ENCODE measurements at places on chromosomes 6 and 20.

DNA sequence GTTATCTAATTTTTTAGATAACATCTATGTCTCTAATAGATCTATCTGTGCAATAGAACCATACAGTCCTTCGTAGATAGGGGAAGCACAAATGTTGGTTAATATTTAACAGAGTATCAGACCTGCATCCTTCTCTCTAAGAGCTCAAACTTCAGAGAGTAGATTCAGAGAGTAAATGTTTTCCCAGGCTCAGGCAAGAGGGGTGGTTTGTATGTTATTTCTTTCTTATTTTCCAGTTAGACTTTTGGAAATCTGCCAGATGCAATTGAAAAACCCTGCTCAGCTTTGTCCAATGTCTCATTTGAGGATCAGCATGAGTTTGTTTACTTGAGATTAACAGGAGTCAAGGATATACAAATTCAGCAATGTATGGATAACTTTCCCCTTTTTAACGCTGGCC is 361.9 kb downstream of the BCKDHB start:
- H3K27me3 ChIP-seq = no peaks in the 10 kb centered on the region
- no peaks in the 10 kb centered on the region for H3K4me1 ChIP-seq
- no peak for DNase-seq
- no peak overlapping the region for H3K27ac ChIP-seq
- no peak overlapping the region for H3K4me3 ChIP-seq

DNA sequence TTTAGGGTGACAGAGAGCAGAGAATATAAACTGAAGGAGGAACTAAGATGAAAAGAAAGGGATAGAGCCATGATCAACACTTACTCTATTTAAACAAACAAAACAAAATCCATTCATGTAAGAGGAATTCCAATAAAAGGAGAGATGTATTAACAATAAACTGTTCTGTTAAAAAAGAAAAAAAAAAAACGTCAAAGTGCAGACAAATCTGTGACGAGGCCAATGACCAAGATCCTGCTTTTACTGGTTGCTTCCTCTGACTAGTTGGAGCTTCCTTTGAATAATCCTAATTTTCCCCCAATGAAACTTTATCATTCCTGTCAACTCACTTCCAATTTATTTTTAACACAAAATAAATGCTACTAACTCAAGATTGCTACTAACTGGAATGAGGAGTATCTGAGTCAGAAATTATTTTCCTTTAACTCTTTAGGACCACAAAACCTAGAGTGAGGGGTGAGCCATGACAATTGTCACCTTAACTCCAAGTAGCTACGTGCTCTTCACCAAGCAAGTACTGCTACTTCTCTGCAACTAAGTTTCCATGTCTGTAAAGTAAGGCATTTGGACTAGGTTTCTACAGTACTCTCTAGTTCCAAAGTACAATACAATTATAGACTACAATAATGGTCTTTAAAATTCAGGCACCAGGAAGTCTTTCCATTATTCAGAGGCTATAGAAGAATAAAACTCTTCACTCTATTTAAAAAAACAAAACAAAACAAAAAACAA is 152.0 kb downstream of the PTPRK start:
- no peaks in the 10 kb centered on the region for H3K36me3 ChIP-seq
- no peak for DNase-seq
- no peak overlapping the region for H3K27ac ChIP-seq
- H3K4me3 ChIP-seq = no peak overlapping the region
- peaks cover 2% of the 10 kb centered on the region for H3K4me1 ChIP-seq
- no peaks in the 10 kb centered on the region for H3K27me3 ChIP-seq

- DNase-seq = no peak
- no peak overlapping the region for H3K4me3 ChIP-seq
- H3K27me3 ChIP-seq = peaks cover 7% of the 10 kb centered on the region
- no peak overlapping the region for H3K27ac ChIP-seq
- H3K36me3 ChIP-seq = no peaks in the 10 kb centered on the region
- H3K4me1 ChIP-seq = no peaks in the 10 kb centered on the region
These were observed 326.7 kb upstream of the JARID2 start for GRCh38 chr6:14919038-14919670.

DNA sequence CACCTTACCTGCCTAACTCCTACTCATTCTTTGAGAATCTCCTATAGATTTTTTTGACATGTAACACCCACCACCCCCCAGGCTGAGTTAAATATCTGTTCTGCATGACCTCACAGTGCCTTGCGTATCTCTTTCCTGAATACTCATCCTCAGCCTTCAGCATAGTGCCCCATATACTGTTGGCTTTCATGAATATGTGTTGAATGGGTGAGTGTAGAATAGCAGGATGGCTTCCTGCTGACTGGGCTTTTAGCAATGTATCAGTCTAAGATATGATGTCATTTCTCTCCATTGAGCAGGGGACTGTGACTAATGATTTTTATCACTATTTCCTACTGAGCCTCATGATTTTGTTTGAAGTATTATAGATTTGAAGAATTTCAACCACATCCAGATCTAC is 361.6 kb upstream of the MARCKS start:
- DNase-seq = no peak
- no peaks in the 10 kb centered on the region for H3K36me3 ChIP-seq
- H3K4me3 ChIP-seq = no peak overlapping the region

- H3K27me3 ChIP-seq = peaks cover 2% of the 10 kb centered on the region
- H3K4me1 ChIP-seq = peaks cover 4% of the 10 kb centered on the region
- H3K27ac ChIP-seq = no peak overlapping the region
- no peak overlapping the region for H3K4me3 ChIP-seq
- no peaks in the 10 kb centered on the region for H3K36me3 ChIP-seq
These were observed 223.6 kb upstream of the RREB1 start for GRCh38 chr6:6884193-6884627.

GRCh38 chr6:21099338-21100314 is 493.9 kb upstream of the SOX4 start:
- peaks cover 10% of the 10 kb centered on the region for H3K4me1 ChIP-seq
- H3K4me3 ChIP-seq = no peak overlapping the region
- DNase-seq = no peak

GRCh38 chr6:3228771-3229565 is 1.5 kb upstream of the TUBB2B start:
- no peaks in the 10 kb centered on the region for H3K36me3 ChIP-seq
- peaks cover 30% of the 10 kb centered on the region for H3K4me1 ChIP-seq
- DNase-seq = no peak
- peak overlapping the region; percentile 80 for H3K4me3 ChIP-seq
- peak overlapping the region; percentile 24 for H3K27ac ChIP-seq
- peaks cover 82% of the 10 kb centered on the region for H3K27me3 ChIP-seq

GRCh38 chr6:40349901-40350746 is 237.0 kb downstream of the LRFN2 start:
- no peak for DNase-seq
- no peak overlapping the region for H3K27ac ChIP-seq
- no peaks in the 10 kb centered on the region for H3K4me1 ChIP-seq
- no peaks in the 10 kb centered on the region for H3K27me3 ChIP-seq
- no peaks in the 10 kb centered on the region for H3K36me3 ChIP-seq

Measured in T-helper 2 cell treated with Interferon-gamma antibody and Interleukin-4, amounts not matched to agents 5 μg/mL and 100 μg/mL, for 36 hours (primary cell).